Stimulated activated naive CD8-positive, alpha-beta T cell treated with anti-CD3 and anti-CD28 coated beads, Interleukin-15, Interleukin-2, amounts not matched to agents 100 U/mL and 50 U/mL, for 24 hours (primary cell): ENCODE measurements at places on chromosomes 6 and 20.

GRCh38 chr6:167848783-167849182 is 22.1 kb downstream of the AFDN start:
- DNase-seq = no peak

DNA sequence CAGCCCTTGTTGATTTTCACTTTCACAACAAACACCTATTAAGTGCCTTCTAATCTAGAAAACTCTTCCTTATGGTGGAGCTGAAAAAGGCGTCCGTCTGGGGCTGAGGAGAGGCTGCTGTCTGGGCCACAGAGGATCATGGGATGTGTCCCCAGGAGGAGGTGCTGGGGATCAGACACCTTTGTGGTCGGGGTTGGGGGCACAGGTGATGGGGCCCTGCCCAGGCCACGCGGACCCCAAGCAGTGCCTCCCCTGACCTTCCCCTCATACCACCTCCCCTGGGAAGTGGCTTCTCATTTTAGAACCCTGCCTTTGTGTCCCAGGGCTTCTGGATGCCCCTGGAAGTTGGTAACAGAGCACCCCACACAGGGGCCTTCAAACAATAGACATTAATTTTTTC is 41.1 kb downstream of the SUN5 start:
- no peak for DNase-seq

GRCh38 chr6:114281496-114281895 is 61.3 kb downstream of the HS3ST5 start:
- DNase-seq = no peak

DNA sequence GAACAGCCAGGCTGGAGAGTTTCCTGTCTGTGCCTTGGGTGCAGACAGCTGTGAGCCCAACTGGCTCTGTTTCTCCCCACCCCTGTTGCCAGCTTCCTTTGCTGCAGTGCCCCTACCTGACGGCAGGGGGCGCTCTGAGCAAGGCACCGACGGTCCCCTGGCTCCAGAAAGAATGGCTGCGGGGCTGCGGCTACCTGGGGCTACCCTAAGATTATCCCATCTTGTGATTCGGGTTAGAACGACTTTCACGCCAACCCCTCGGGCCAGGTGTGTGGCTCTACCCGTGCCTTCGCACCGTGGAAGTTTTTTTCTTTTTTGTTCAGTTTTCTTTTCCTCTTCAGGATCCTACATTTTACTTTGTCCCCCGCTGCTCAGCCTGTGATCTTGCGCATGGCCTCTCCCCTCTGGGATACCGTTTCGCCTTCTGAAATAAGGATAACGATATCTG is 33.4 kb upstream of the AAR2 start:
- peak; percentile 84 for DNase-seq

DNA sequence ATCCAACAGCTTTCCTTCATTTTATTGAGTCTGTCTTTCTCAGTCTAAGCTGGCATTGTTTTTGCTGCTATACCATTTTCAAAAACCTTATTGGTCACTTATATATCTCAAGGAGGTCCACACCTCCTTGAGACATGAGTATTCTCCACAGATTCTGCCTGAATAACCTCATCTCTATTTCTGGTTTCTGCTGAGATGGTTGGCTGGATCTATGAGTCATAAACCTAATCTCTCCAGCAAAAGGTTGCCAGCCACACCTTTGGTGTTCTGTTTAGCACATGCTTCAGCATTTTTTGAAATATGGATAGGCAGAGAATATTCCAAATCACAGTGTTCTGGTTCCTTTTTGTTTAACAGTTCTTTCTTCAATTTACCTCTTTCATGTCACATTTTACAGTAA is 40.8 kb upstream of the TMEM244 start:
- no peak for DNase-seq
